ENCODE measurements at places on chromosomes 1 and 21.

DNA sequence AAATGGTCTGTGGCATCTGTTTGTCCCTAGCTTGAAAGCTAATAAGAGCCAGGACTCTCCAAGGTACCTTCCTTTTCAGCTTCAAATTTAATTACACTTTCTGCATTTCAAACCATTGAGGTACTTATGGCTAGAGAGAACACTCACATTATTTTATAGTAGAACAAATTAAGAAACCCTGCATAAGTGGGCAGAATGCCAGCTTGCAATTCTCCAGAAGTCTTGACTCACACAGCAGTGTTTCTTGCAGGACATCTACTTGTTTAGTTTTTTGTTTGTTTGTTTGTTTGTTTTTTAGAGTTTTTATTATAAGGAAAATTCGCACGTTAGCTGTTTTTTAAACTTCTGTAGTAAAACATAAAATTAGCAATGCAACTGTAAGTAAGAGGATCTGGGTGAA, 397.2 kb downstream of the NEGR1 start:
- no peak for DNase-seq

DNA sequence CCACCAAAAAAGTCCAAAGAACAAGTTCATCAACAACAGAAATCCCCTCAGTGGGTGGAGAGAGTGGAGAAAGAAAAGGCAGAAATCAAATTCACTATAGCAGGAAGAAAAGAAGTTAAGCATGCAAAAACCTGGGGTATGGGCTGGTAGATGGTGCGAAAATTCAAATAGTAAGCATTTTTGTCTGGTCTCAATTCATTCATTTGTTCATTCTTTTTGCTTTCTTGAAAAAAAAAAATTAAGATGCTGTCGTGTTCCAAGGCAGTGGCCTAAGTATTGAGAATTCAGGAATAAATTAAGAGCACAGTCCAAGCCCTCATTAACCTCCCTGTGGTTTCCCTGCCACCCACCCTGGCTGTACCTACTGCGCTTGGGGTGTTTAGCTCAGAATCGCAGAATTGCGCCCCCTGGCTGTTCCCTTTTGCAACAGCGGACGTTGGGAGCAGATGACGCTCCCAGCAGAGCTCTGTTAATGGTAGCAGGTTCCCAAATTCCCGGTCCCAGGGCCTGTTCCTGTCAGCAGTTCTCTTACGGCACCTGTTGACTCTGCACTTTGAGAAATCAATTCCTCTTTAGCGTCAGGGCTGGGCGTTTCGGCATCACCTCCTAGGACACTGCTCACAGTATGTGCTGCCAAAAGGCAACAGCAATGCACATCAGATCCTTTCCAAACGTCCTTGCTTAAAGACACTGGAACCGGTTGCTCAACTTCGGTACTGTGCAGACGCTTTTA, 34.0 kb upstream of the SSX2IP start:
- DNase-seq = peak; percentile 77

DNA sequence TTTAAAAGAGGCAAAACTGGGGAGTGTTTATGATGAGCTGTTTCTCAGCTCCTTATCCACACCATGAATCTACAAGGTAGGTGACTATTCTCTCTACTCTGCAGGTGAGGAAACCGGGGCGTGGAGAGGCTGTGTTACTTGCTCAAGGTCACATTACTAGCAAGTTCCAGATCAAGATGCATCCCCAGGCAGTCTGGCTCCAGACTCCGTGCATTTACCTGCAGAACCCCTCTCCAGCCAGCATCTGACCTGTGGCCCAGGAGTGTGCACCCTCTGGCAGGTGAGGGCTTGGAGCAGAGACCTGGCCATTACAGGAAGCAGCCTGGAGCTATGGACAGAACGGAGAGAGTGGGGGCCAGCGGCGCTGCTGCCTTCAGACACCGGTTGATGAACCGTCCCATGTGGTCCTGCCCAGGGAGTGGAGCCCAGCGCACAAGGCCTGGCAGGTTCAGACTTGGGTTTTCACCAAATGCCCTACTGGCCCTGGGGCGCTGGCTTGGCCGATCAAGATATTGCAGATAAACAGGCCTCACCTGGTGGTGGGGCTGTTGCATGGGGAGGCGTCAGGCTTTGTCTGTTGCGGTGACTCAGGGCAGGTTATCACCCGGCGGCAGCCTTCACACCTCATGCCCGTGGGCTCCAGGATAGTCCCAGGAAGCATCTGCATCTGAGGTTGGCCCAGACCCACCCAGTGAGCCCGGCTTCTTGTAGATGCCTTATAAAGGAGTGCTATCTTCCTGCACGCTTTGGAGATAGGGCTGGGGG, 29.2 kb upstream of the WNT4 start:
- no peak for DNase-seq

DNA sequence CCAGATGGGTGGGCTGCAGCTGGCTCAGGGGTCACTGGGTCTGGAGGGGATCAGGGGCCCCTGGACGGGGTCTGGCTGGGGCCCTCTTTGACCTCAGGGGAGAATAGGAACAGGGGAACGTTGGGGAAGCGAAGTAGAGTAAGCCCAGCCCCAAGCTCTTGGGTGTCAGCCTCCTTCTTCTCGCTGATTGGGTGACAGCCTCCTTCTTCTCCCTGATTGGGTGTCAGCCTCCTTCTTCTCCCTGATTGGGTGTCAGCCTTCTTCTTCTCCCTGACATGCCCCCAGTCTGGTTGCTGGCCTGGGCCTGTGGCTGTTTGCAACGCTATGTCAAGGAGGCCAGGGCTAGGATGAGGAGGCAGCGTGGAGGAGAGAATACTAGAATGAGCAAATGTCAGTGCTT, 76.7 kb upstream of the CASZ1 start:
- no peak for DNase-seq

GRCh38 chr21:46038341-46038829, 56.8 kb downstream of the COL6A1 start:
- DNase-seq = no peak

DNA sequence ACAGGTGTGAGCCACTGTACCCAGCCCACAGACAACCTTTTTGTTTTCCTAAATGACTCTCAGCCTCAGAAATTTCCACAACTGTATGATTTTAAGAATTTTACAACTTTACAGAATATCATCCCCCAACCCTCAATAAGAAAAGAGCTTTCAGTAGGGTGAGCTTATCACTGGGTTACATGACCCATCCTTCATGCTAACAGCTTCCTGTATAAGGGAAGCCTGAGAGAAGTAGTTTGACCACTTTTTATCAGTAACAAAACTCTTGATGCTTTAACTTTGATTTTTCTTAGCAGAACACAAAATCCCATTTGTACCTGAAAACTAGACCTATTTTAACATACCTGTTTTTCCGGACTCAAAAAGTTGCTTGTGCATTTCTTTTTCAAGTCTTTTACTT, 9.7 kb upstream of the MYBPHL start:
- no peak for DNase-seq

- DNase-seq = peak; percentile 68
These were observed 47.5 kb upstream of the CRNN start for GRCh38 chr1:152461544-152461943.
